ENCODE measurements at places on chromosomes 1 and 21.

DNA sequence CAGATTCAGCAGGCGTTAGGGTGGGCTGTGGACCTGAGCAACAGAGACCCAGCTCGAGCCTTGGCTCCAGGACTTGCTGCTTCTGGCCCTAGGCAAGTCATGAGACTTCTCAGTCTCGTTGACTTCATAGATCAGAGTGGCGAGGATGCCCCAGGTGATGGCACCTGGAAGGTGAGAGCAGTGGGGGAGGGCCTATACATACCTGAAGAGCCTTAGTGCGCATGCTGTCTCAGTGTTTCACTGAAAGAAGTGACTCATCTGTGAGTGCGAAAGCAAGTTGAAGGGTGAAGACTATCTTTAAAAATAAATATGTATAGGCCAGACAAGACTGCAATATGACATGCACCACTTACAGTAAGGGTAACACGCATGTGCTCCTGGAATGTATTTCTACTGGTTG lies 10.1 kb downstream of the PLEKHA6 start:
- DNase-seq = no peak

GRCh38 chr1:172325531-172325930 lies 95.0 kb upstream of the C1orf105 start:
- DNase-seq = no peak

GRCh38 chr1:11273595-11274234 lies 717 bp downstream of the UBIAD1 start:
- no peak for DNase-seq

DNA sequence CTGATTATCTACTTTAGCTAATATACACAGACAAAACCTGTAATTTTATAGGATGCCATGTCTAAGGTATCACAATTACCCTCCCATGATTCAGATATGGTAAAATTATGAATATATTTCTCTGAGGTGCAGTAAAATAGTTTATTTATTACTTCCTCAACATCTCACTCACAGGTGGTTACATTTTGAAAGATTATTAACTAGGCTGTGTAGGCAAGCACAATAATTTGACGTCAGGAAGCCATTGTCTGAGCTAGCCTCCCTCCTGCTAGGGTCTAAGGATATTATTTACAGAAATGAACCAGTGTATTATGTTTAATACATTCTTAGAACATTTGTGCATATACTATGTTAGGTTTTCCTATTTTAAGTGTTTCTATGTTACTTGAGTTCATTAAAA lies 69.9 kb upstream of the ADGRL2 start:
- DNase-seq = no peak

DNA sequence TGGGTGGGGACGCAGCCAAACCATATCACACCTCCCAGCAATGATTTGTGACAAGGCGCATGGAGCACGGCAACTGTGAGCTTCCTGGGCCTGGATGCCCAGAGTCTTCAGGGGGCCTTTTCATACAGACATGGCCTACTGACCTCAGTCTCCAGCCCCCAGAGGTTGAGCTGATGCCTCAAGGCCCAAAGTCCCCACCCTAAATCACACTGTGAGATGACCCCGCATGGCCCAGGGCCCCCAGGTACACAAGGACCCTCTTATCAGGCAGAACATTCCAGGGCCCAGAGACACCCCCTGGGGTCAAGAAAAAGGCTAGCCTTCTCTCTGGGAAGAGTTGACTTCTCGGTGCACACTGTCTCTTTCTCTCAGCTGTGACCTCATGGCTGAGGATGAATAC lies 179.7 kb upstream of the C1orf174 start:
- no peak for DNase-seq

DNA sequence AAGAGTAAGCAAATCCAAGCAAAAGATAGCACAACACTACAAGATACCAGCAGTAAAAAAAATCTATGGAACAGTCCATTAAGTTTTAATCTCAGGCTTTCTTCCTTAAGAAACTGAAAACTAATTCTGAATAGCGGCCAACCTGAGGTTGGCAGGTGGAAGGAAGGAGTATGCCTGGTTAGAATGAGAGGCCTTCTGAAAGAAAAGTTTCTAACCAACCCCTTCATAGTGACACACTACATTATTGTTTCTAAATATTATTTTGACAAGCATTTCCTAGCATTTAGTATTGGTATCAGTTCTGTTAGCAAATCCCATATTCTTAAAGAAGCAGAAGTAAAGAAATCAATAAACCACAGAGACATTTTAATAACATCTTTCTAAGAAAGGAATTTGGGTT lies 205.7 kb upstream of the PTBP2 start:
- no peak for DNase-seq

GRCh38 chr1:29563571-29563970 lies 327.2 kb downstream of the PTPRU start:
- DNase-seq = no peak

DNA sequence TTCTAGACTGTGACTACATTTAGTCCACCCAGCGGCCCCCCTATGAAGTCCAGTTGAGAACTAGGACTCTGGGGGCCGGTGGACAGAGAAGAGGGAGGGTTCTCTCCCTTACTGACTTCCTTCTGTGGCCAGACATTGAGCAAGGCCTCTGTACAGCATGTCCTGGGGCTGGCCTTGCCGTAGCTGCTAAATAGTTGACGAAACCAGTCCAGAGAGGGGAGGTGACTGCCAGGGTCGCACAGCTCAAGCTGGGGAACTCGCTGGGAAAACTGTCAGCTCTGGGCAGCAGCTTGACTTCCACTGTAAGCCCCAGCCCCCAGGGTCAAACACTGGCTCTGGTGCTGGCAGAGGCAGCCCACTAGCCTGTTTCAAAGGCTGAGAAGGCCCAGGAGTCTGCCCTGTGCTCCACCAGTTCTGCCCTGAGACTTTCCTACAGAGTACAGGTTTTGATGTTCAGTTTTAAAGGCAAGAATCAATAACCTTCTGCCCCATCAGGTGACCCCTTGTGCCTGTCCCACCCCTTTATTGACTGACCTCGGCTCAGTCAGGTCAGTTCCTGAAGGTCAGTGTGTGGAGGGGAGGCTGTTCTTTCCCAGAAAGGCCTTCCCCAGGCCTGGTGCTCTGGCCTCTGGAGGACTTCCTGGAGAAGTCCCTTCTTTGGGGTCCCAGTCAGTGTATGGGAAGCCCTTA lies 14.1 kb downstream of the PCSK9 start:
- DNase-seq = no peak

DNA sequence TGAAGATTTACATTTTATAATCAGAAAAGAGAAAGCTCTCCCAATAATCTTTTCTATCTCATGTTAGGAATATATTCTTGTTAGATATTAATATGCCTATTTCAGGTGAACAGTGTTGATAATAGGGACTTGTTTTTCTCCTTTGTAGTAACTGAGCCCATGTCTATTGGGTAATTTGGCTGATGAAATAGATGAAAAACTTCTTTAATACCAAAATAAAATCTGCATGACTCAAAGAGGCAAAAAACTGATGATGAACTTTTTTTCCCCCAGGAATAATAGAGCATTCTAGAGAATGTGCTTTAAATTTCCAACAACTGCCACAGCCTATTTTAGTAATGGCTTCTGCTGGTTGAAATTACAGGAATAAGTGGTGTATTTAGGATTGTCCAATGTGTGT lies 178.9 kb upstream of the GREM2 start:
- no peak for DNase-seq
